NCI-H1436 (cell line): ENCODE measurements at places on chromosomes 1 and 21.

GRCh38 chr1:150262388-150263320 lies 5.1 kb downstream of the CA14 start:
- no peak for DNase-seq

- peak; percentile 31 for DNase-seq
Measured at GRCh38 chr1:65075123-65075976, 72.7 kb upstream of the AK4 start.

DNA sequence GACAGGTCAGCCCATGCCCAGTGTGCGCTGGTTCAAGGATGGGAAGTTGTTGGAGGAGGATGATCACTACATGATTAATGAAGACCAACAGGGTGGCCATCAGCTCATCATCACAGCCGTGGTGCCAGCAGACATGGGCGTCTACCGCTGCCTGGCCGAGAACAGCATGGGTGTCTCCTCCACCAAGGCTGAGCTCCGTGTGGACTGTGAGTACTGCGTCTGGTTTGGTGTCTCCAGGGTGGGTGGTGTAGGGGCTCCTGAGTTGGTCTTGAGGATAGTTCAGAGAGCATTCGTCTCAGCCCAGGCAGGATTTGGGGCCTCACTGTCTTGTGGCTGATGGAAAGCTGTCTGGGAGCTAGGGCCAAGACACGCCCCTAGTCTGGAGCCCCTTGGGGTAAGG lies 83.2 kb downstream of the TRIM11 start:
- no peak for DNase-seq

DNA sequence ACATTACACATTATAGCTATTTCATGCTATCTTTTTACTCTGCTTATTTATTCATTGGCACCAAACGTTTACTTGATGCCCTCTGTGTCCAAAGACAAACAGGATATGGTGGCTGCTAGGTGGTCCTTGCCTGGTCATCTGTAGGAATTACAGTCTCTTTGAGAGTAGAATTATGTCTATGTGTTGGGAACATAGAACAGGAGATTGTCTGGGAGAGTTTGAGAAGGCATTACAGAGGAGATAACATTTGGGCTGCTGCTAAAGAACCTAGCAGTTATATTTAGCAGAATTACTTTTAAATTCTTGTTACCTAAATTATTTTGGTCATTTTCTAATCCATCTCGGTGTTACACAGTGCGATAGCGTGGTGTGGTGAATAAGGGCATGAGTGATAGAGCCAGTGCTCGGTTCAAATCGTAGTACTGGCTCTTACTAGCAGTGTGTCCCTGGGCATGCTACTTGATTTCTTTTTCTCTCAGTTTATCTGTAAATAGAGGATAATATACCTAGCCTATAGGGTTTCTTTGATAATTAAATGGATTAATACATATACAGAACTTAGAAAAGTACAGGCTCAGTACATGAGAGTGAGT lies 20.5 kb downstream of the RRP15 start:
- DNase-seq: no peak

DNA sequence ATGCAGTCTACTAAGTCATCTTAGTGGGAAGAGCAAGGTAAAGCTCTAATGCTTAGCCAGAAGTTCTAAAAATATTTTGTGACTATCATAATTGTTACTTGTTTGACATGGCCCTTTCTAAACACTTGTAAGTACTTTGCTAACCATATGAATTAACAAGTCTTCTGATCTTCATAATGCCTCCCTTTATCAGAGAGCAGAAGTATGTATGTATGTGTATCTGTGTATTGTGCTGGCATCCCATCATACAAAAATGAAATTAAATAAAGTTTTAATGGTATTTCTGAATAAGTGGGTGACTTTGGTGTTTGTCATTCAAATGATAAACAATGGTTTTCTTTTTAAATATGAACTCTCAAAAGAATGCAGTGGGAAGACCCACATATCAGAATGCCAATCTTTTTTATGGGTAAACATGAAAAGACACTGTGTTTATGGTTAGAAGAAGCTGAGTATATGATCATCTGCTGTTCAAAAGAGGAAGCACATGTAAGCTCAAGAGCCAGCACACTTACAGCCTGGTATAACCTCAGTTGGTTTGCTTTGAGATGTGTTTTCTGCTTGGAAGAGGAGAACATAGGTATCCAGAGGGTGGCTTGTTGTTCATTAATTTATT lies 159.6 kb downstream of the CLEC20A start:
- DNase-seq: no peak

DNA sequence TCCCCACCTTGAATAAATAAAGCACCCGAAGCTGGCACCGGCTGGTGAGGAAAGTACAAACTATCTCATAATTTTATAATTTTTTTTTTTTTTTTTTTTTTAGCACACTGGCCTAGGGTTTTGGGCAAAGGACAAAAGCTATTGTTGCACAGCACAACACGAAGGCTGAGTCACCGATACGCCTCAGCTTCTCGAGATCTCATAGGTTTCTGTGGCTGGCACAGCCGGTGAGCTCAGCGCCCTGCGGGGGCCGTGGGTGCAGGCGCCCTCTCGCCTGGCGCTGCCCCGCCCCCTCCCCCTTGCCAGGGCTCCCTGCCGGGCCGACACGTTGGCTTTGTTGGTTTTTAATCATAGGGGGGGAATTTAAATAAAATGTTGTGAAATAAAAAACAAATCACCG lies 17.2 kb downstream of the CASZ1 start:
- DNase-seq: peak; percentile 72

GRCh38 chr1:155835548-155835947 lies 21.5 kb downstream of the GON4L start:
- DNase-seq: no peak

GRCh38 chr1:58442114-58442513 lies 104.4 kb downstream of the OMA1 start:
- no peak for DNase-seq

DNA sequence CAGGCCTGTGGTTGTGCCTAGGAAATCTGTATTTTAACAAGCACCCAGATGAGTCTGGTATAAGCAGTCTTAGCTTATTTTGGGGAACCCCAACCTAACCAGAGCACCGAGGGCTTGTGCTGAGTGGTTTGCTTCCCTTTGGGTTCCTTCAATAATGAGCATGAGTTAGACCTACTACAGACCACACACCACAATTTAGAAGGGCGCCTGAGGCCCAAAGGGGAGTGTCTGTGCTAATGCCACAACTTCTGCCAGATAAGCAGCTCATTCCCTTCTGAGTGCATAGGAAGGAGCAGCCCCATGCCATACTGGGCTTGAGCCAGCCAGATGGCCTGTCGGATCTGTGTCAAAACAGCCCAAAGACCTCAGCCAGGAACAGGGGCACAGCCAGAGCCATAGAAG lies 15.4 kb upstream of the LSS start:
- DNase-seq: no peak

- no peak for DNase-seq
Measured at GRCh38 chr1:147549526-147549925, 8.2 kb downstream of the BCL9 start.

DNA sequence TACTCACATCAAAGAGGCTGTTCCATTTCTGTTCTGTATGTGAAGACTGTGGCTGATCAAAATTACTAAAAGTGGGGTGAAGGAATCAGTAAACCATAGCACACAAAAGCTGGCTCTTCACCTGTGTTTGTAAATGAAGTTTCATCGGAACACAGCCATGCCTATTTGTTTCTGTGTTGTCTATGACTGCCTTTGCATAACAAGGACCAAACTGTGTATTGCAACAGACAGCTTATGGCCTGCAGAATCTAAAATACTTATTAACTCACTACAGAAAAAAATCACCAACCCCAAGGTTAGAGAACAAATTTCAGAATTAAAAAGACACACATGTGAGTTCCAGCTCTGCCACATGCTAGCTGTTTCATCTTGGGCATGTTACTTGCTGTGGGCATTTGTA lies 163.9 kb downstream of the LYPLAL1 start:
- no peak for DNase-seq

DNA sequence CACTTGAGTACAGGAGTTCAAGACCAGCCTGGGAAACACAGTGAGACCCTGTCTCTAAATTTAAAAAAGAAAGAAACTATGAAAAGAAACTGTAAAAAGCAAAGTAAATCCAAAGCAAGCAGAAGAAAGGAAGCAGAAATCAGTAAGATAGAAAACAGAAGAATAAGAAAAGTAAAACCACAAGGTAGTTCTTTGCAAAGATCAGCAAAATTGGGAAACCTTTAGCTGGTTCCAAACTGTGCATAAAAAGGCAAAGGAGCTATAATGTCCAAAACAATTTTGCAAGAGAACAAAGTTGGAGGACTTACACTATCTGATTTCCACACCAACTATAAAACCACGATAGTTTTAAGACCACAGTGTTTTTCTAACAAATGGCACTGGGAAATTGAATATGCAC lies 218.8 kb downstream of the RPS6KC1 start:
- no peak for DNase-seq

GRCh38 chr1:183180634-183181056 lies 5.4 kb upstream of the LAMC2 start:
- no peak for DNase-seq

DNA sequence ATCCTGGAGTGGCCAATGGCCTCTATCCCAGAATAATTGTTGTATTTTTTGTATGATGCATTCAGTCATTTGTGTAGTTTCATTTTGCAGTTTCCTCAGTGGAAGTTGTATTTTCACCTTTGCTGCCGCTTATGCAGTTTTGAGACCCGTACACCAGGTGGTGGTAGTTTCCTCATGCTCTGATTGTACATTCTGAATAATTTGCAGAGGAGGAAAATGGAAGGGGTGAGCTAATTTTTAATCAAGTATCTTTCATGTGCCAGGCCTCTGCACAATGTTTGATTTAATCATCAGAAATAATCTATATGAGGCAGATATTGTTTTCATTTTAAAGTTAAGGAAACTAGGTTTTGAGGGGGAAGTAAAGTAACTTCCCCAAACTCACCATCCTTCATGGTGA lies 29.5 kb downstream of the HLX start:
- DNase-seq: peak; percentile 20

- no peak for DNase-seq
Measured at GRCh38 chr1:25095635-25096200, 136.6 kb downstream of the SYF2 start.

GRCh38 chr1:9870572-9870971 lies 39.5 kb downstream of the CTNNBIP1 start:
- no peak for DNase-seq

DNA sequence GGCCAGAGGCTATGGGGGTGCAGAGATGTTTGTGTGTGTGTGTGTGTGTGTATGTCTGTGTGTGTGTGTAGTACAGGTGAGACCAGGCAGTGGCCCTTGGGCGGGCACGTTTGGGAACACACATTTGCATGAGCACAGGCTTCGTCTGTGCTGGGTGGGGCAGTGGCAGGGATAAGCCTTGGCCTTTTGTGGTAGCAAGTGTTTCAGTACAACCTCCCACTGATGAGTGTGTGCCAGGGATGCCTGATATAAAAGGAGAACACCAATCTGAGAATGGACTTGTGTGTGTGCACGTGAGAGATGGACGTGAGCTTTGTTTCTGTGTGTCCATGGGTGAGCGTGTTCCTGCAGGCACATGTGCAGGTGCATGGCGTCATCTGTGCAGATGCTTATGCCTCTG lies 3.0 kb downstream of the NTRK1 start:
- no peak for DNase-seq

DNA sequence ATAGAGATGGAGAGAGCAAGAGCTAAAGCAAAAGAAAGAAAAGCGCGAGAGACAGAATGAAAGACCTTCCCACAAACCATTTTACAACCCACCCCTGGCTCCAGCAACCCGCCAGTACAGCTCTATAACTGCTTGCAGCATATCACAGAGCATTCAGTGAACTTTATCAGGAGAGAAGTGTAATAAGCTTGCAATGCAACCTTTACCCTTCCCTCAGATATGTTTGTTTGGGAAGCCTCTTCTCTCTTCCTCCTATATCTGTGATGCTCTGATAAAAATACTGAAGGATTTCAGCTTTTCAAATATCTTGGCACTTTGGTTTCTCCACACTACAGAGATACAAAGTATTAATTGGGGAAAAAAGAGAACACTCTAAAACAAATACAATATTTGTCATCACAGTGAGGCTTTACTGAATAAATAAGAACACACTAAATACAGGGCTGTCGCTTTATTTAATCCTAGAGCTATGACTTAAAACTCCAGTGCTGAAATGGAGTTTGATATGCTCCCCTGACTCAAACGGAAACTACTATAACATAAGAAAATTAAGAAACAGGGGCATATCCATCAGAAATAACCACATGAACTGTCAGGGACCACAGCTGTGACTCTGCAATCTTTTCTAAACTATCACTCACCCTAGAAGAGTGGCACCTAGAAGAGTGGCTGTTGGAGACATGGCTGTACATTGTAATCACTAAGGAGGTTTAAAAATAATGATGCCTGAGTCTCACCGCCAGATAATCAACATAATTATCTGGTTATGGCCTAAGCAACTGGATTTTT lies 6.7 kb downstream of the CRP start:
- no peak for DNase-seq

DNA sequence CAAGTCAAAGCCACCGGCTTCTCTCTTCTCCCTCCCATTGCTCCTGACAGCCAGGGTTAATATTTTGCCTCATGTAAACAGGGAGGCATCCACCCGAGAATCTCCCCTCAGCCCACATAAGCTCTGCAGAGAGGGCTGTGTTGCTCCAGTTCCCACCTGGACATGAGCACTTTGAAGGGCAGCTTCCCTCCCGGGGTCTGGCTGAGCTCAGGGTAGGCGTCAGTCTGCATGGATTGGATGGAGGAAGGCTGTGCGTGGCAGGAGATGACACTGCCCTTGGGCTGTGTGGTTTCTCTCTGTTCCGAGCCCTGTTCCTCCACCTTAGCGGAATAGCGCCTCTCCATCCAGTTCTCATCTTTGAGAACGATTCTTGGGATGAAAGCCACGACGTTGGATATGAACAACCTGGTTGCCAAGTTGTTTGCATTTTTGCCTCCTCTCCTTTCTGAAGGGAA lies 53.7 kb upstream of the ETS2 start:
- no peak for DNase-seq

DNA sequence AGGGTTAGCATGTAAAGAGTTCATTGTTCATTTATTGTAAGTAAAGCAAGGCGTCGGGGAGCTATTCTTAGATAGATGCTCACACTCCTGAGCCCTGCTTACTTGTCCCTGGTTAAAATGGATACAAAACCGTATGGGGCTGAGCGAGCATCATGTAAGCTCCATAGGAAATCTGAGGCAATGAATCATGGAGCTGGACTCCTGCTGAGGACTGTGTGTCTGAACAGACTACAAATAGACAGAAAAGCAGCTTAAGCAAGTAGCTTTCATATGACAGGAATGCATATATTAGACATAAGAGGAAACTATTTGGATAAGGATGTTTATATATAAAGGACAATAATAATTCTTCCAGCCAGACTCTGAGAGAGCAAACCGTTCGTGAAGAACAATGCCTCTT lies 604.9 kb upstream of the PTBP2 start:
- no peak for DNase-seq

DNA sequence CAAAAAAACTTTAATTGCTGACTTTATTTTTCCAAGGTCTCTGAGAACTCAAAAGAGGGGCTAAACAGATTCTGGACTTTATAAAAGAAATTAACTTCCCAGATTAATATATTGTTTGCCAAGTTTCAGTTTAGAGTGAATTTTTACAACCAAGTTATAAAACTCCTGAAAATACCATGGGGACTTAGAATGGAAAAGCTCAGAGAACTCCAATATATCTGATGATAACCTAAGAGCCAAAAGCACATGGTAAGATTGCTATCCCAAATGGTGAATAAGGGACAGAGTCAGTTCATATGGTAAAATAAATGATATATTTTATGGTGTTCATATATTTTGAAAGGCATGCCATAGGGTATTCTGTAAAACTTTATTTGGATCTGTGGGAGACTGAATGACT lies 470.9 kb downstream of the TTLL7 start:
- DNase-seq: no peak

GRCh38 chr1:5578690-5579089 lies 413.5 kb downstream of the NPHP4 start:
- no peak for DNase-seq

GRCh38 chr1:19688041-19688842 lies 23.6 kb downstream of the HTR6 start:
- no peak for DNase-seq
